Fibroblast of lung (primary cell): ENCODE measurements at places on chromosomes 16 and 17. TPM values are rescaled to one million over a fixed set of nuclear protein-coding genes. Genes with fewer than 3 reads are reported as not detected.
A peak's percentile ranks its signal among the peaks of the same experiment; 100 is the strongest.

GRCh38 chr16:84548971-84549844 lies 44.7 kb upstream of the MEAK7 start:
- no peak for DNase-seq

DNA sequence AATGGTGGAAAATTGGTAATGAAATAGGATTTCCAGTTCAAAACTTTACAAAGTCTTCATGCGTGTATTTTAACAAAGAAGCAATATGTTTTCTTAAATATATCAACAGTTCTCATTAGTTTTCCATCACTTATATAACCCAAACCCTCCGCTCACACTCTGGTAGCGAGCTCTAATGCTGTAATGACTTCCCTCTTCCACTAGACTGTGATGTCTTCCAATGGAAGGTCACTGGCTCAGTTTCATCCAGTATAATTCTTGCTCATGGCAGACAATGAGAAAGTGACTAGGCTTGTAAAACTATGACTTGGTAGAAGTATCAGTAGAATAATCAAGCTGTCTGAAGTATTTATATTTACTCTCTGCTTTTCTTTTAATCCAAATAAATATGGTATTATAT lies 32.8 kb downstream of the NETO2 start:
- DNase-seq, result no peak

Gene VWA3A
- 0.17 TPM in 1 of 2 replicates, not detected in the other for total RNA-seq

Gene CACNG5
- not detected in 2 replicates for total RNA-seq

DNA sequence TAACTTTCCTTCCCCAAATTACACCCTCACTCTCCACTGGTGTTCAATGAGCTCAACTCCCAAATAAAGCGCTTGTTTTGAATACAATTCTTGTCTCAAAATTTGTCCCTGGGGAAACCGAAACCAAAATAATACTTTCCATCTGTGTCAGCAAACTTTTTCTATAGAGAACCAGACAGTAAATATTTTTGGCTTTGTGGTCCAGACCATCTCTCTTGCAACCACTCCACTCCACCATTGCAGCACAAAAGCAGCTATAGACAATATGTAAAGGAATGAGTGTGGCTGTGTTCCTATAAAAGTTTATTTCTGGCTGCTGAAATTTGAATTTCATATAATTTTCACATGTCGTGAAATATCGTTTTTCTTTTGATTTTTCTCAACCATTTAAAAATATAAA lies 84.6 kb upstream of the ERCC4 start:
- DNase-seq, result no peak

DNA sequence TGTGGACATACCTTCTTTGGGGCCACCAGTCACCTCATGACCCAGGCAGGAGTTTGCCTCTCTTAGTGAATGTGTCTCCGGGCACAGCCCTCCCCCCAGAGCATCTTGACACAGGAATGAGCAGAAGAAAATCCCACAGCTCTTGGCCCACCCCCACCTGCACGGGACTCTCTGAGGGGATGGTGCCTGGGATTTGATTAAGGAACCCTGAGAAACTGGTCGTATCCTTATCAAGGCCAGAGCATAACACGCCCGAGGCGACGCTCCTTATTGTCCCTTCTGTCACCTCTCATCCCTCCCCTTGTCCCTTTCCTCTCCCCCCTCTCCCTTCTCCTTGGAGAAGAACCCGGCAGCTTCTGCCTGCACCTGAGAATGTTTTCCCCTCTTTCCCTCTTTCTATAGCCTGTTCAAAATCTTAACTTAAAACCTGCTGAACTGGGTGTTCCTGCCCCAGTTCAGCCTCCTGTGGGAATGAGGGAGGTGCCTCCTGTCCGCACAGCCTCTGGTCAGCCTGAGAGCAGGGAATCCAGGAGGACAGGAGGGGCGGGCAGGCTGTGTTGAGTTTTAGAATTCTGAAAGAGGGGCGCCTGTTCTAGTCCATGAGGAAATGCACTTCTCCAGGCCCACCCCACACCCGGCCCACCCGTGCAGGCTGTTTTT lies 140.7 kb upstream of the PLCG2 start:
- DNase-seq, result no peak

- no peak for DNase-seq
These were observed 2.0 kb downstream of the DNAI2 start for GRCh38 chr17:74276051-74276476.

GRCh38 chr16:17230932-17231581 lies 239.7 kb downstream of the XYLT1 start:
- no peak for DNase-seq

GRCh38 chr17:12619459-12620199 lies 46.1 kb upstream of the MYOCD start:
- peak; percentile 51 for DNase-seq

Gene LRRC37A
- total RNA-seq, result 1.0 and 2.5 TPM in 2 replicates

GRCh38 chr16:83472776-83473501 lies 334.8 kb upstream of the HSBP1 start:
- DNase-seq, result no peak

- peak; percentile 45 for DNase-seq
These were observed 29.1 kb downstream of the LDHD start for GRCh38 chr16:75087375-75087979.

DNA sequence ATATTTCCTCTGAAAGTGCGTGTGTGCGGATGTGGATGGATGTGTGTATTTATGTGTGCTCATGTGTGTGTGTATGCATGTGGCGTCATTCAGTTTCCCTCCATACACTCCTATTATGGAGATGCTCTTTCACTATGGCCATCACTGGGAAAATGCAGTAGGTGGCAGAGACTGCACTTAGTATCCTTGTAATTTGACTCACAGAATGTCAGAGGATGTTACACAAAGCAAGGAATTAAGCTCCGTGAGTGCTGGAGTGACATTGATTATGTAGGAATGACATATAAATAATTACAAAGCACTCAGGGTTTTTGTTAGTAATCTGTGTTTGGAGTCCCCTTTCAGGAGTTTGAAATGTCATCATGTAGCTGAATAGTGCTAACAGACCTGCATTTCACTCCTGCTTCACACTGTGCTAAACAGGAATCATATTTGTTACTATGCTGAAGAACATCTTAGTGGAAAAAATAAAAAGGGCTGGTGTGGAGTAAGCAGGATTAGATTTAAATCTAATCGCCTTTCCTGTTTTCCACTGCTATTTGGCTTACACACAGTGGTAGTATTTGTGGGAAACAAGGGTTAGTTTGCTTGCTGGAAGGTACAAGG lies 59.6 kb downstream of the HS3ST4 start:
- no peak for DNase-seq

Gene FAM171A2
- total RNA-seq, result 5.0 and 6.4 TPM in 2 replicates

GRCh38 chr17:29707212-29707571 lies 84.5 kb upstream of the CORO6 start:
- no peak for DNase-seq

GRCh38 chr17:55661256-55661758 lies 61.4 kb downstream of the TMEM100 start:
- DNase-seq, result no peak

GRCh38 chr17:76997981-76998531 lies 129.9 kb downstream of the MGAT5B start:
- peak; percentile 39 for DNase-seq

Gene SPECC1
- total RNA-seq, result 24.4 and 30.9 TPM in 2 replicates

- no peak for DNase-seq
These were observed 31.1 kb downstream of the RBFOX1 start for GRCh38 chr16:7363422-7364417.

DNA sequence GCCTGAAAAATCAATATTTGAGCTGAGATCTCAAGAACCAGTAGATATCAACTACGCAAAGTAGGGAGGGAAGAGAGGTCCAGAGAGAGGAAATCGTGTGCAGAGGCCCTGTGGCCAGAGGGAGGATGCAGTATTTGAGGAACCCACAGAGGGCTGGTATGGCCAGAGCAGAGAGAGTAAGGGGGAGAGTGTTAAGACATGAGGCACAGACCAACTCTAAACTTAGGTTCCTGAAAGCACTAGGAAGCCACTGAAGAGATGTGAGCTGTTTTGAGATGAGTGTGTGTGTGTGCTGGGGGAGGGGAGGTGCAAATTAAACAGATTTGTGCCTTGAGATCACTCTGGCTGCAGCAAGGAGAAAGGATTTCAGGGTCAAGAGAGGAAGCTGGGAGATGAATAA lies 10.9 kb downstream of the SLC13A2 start:
- DNase-seq, result no peak

Gene QPRT
- total RNA-seq, result 53.7 and 94.0 TPM in 2 replicates

Gene PIPOX
- total RNA-seq, result 0.83 and 1.5 TPM in 2 replicates

DNA sequence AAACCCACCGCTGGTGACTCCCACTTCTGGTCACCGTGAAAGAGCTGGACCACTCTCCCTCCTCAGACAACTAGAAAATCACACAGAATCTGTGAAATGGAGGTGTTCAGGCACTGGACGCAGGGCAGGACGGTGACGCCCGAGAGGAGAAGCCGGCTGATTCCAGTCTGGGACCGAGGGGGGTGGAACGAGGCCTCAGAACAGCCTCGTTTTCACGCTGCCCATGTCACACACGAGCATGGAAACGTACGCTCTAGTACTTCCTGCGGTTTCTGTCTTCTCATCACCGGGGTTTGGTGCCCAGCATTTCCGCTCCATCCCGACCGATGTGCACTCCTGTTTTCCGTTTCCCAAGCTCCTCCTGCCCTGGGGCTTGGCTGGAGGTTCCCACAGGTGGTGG lies 101.8 kb upstream of the METRNL start:
- no peak for DNase-seq

DNA sequence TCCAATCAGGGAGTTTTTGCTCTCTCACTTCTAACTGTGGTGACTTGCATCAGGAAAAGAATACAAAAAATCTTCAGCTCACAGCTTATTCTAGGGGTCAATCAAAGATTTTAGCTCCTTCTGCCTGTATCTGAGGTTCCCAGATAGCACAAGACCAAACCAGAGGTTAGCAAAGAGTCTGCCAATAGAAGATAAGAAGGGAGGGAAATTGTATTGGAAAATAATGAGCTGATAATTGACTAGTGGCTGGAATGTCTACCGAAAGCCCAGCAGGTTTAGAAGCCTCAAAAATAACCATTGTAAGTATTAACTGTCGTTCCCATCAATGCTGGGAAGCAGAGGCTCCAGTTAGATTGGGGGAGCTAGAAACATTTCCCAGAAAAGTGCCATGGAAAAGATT lies 26.3 kb downstream of the HS3ST3A1 start:
- no peak for DNase-seq

DNA sequence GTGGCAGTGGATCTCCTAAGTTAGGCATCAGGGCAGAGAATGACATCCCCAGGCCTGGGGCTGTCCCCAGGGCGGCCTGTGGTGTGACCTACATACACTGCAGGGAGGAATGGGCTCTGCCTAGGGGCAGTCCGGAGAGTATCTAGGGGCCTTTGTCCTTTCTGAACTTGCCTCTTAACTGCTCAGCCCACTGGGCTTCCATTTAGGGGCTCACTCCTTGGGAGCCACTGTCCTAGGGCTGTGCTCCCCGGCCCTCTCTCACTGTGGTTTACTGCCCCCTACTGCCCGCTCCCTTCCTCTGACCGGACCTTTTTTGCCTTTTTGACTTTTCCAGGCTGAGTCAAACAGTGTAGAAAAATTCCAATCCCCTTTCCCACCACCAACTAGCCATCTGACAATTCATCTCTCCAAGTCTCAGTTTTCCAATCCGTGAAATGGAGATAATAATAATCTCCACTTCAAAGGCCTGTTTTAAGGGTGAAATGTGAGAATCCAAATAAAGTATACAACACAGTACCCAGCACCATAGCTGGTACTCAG lies 66.8 kb downstream of the DNAH3 start:
- peak; percentile 46 for DNase-seq

Gene RAB37
- 0.26 and 0.66 TPM in 2 replicates for total RNA-seq

DNA sequence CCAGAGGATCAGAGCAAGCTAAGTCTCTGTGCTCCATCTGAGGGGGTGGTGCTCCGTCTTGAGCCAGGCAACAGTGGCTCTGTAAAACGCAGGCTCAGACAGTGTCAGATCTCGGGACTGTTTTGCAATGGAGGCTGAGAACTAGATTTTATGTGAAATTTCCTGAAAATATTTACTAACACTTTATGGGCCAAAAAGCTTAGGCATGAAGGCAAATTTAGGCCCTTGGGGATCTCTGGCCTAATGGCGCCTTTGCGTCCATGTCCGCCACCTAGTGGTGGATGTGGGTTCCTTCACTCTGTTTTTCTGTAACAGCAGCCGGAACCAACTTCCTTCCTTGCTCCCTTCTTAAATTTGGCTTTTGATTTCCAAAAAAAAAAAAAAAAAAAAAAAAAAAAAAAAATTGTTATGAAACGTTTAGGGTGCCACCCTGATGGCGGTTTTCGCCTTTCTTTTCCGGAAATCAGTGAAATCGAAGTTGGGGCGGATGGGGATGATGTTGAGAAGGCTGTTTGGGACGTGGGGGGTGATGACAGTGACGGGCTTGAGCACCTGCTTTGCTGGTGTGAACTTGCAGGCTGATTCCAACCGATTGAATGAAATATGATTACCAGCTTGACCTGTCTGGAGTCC lies 14.0 kb upstream of the ELAC2 start:
- DNase-seq, result peak; percentile 20

DNA sequence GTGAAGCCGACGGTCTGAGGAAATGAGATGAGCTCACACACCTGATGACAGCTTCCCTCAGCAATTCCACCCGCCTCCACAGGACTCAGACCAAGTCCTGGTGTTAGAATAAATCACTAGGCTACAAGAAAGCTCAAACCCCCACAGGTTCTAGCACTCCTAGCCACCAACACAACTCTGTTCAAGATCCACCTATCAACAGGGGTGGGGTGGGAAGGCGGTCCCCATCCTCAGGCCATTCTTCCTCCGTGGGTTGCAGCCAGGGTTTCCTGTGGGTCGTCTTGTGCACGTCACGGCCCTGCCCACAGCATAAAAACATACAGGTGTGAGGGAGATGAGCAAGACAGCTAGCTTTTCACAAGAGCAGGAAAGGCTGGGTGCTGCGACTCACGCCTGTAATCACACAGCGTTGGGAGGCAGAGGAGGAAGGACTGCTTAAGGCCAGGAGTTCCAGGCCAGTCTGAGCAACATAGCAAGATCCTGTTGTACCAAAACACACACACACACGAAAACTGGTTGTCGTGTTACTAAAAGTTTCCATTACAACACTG lies 81.1 kb downstream of the ANKRD11 start:
- peak; percentile 49 for DNase-seq

Gene PRSS36
- total RNA-seq, result 0.17 TPM in 1 of 2 replicates, not detected in the other

DNA sequence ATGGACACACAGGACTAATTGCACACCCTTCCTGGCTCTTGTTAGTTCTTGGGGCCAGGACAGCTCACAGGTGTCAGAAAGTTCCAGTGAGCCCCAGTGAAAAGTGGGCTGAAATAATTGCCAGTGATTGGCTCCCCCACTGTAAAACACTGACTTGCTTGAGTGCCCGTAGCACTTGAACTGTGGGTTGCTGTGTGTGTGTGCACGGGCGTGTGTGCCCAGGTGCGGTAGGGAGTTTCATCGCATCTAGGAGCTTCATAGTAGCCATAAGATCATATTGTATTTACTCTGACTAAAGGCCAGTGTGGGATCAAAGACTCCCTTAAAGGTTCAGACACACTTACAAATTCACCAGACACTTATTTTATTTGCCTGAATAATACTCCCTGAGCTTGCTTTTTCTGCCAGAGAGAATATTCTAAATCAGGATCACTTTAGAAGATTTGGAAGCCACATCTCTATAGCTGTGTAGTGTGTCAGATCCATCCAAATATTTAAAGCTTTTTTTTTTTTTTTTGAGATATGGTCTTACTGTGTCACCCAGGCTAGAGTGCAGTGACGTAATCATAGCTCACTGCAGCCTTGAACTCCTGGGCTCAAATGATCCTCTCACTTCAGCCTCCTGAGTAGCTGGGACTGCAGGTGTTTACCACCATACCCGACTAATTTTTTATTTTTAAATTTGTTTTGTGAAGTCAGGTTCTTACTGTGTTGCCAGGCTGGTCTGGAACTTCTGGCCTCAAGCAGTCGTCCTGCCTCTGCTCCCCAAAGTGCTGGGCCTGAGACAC lies 11.4 kb downstream of the UNK start:
- no peak for DNase-seq
